ENCODE measurements at places on chromosomes 5 and 9. TPM values are rescaled to one million over a fixed set of nuclear protein-coding genes. Genes with fewer than 3 reads are reported as not detected.

DNA sequence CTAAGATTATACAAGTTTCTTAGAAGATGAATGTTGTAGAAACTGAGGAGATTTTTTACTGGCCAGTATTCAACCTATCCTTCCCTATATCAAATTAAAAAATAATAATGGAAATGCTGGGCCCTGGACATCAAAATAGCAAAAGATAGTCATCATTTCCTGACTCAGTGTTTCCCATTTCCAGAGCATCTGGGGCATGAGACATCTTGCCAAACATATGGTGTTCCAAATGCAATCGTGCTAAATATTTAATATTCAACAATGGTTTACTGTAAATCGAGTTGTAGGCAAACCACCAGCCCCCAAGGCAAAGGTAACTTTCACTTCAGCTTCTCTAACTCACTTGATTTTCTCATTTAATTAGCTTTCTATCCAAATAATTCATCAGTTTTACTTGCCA, 152.9 kb downstream of the FRMD3 start:
- no peak overlapping the region for H3K4me3 ChIP-seq
- H3K27ac ChIP-seq: no peak overlapping the region
- H3K27me3 ChIP-seq: no peaks in the 10 kb centered on the region
- no peak for DNase-seq
- no peaks in the 10 kb centered on the region for H3K36me3 ChIP-seq

DNA sequence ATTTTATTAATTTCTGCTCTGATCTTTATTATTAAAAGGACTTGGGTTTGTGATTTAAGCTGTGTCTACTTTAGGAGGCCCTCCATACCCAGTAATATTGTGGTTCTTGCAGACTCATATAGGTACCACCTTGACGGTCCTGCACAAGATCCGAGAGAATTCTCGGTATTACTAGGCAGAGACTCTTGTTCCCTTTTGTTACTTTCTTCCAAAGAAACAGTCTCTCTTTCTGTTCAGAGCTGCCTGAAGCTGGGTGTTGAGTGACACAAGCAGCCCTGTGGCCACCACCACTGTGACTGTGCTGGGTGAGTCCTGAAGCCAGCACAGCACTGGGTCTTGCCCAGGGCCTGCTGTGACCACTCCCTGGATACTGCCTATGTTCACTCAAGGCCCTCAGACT, 666.6 kb downstream of the SEMA5A start:
- H3K4me3 ChIP-seq: no peak overlapping the region
- DNase-seq: no peak
- no peak overlapping the region for H3K27ac ChIP-seq
- no peaks in the 10 kb centered on the region for H3K27me3 ChIP-seq

DNA sequence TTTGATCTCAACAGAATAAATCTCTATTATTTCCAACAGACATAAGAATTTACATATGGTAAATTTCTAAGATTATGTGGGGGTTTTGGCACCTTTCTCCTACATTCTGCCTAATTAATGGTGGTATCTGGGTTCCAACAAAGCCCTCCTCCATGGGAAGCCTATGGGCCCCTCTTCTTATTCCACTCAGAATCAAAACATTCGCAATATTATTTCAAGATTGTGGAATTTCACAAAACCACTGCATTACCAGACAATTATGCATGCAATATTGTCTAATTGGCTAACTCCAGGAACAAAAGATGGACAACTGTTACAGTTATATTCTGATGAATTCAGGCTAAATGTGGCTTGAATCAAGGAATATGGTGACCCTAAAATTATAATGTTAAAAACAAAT, 434.0 kb downstream of the NFIB start:
- no peak overlapping the region for H3K4me3 ChIP-seq
- H3K4me1 ChIP-seq: no peaks in the 10 kb centered on the region
- no peaks in the 10 kb centered on the region for H3K36me3 ChIP-seq
- no peaks in the 10 kb centered on the region for H3K27me3 ChIP-seq
- H3K27ac ChIP-seq: no peak overlapping the region

DNA sequence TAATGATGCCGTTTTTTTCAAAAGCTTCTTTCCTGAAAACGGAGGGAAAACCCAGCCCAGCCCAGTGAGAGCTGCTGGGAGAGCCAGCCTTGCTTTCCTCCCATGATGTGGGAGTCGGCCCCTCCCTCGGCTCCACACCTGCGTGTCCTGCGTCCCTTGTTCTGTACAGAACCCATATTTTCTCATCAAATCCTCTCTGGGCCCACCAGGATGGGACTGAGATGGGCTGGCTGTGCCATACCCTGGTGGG, 8.9 kb downstream of the FLT4 start:
- H3K27me3 ChIP-seq: no peaks in the 10 kb centered on the region
- no peaks in the 10 kb centered on the region for H3K36me3 ChIP-seq

Gene ADGRD2
- total RNA-seq: not detected

Gene CENPH
- 48.5 TPM for total RNA-seq

GRCh38 chr9:130276121-130276520, 10.6 kb downstream of the HMCN2 start:
- H3K27ac ChIP-seq: no peak overlapping the region
- H3K36me3 ChIP-seq: no peaks in the 10 kb centered on the region
- DNase-seq: no peak
- no peaks in the 10 kb centered on the region for H3K4me1 ChIP-seq
- peaks cover 8% of the 10 kb centered on the region for H3K27me3 ChIP-seq

DNA sequence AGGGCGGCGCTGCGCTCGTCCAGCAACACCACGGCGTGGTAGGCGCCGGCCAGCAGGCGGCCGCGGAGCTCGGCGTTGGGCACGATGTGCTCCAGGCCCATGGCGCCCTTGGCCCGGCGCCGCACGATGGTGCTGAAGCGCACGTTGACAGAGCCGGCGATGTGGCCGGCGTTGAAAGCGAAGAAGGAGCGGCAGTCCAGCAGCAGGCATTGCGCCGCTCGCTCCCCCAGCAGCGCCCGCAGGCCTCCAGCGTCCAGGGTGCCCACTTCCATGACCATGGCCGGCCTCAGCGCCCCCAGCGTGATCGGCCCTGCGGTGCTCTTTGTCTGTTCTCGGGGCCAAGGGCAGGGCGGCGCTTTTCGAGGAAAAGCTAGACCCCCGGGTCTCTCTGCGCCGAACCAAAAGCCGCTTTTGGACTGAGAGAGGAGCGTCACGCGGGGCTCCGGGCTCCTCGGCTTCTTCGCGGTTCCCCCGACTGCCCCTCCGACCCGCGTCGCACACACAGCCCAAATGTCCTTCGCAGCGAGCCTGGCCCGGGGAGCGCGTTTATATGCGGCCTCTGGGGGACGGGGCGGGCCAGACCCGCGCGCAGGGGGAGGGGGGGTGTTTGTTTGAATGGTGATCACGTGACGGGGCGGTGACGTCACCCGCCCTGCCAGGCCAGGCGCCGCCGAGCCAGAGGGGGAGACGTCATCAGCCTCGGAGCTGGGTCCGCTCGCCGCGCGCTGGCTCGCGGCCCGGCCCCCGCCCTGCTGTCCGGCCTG, at the start of gene DUSP1:
TSS of gene DUSP1 (minus strand) at position 521 of the 764 bp plus-strand sequence. CDS start at position 278, 243 bp downstream.
- H3K27ac ChIP-seq: peak within 1 kb of the TSS; percentile 99
- peak within 1 kb of the TSS; percentile 90 for H3K4me3 ChIP-seq
- H3K36me3 ChIP-seq: peaks cover 19% of the 10 kb centered on the region
- peaks cover 53% of the 10 kb centered on the region for H3K4me1 ChIP-seq

- H3K4me1 ChIP-seq: no peaks in the 10 kb centered on the region
- H3K27me3 ChIP-seq: peaks cover 23% of the 10 kb centered on the region
- H3K4me3 ChIP-seq: no peak overlapping the region
- DNase-seq: no peak
- no peaks in the 10 kb centered on the region for H3K36me3 ChIP-seq
Measured at GRCh38 chr5:149694007-149694406, 36.1 kb upstream of the PPARGC1B start.

Gene GABRA1
- total RNA-seq: not detected

- peak; percentile 41 for DNase-seq
- H3K4me1 ChIP-seq: peaks cover 34% of the 10 kb centered on the region
- peaks cover 3% of the 10 kb centered on the region for H3K27me3 ChIP-seq
- H3K36me3 ChIP-seq: peaks cover 3% of the 10 kb centered on the region
- H3K27ac ChIP-seq: peak overlapping the region; percentile 87
Measured at GRCh38 chr9:137128158-137128861, 10.6 kb upstream of the GRIN1 start.

Gene NIPSNAP3A
- total RNA-seq: 24.1 TPM

Gene ENG
- 22.9 TPM for total RNA-seq

- DNase-seq: no peak
- peaks cover 6% of the 10 kb centered on the region for H3K4me1 ChIP-seq
- peaks cover 3% of the 10 kb centered on the region for H3K36me3 ChIP-seq
- no peak overlapping the region for H3K27ac ChIP-seq
- no peak overlapping the region for H3K4me3 ChIP-seq
Measured at GRCh38 chr5:56710826-56711590, 104.3 kb upstream of the MAP3K1 start.

Gene C9orf50
- not detected for total RNA-seq

Gene HRH2
- 27.5 TPM for total RNA-seq

Gene FSTL4
- not detected for total RNA-seq

Gene MRPL50
- 9.4 TPM for total RNA-seq

DNA sequence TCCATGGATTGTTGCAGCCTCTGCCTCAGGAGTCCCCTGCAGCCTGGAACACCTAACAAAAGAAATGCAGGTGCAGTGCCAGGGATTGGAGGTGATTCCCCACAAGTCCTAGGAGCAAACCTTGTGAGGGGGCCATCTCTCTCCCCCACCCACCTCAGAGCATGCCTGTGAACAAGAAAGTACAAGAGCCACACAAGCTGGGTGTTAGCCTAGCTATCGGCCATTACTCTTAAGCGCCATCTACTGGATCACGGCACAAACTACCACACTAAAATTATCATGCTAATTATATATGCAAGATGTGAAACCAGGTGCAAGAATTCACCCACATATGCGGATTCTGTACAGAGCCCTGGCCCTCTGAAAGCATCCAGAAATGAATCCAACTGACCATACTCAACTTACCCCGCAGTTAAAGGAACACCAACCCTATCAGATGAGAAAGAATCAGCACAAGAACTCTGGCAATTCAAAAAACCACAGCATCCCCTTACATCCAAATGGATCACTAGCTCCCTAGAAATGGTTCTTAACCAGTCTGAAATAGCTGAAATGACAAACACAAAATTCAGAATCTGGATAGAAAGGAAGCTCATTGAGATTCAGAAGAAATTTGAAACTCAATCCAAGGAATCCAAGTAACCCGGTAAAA, 16.5 kb upstream of the PRSS3 start:
- peak; percentile 69 for DNase-seq
- no peaks in the 10 kb centered on the region for H3K36me3 ChIP-seq
- no peak overlapping the region for H3K4me3 ChIP-seq
- no peak overlapping the region for H3K27ac ChIP-seq
- H3K27me3 ChIP-seq: peaks cover 24% of the 10 kb centered on the region
- peaks cover 7% of the 10 kb centered on the region for H3K4me1 ChIP-seq

GRCh38 chr9:130785940-130786508, 49.0 kb upstream of the ABL1 start:
- no peak overlapping the region for H3K27ac ChIP-seq
- no peak overlapping the region for H3K4me3 ChIP-seq
- DNase-seq: no peak
- H3K36me3 ChIP-seq: peaks cover 4% of the 10 kb centered on the region

DNA sequence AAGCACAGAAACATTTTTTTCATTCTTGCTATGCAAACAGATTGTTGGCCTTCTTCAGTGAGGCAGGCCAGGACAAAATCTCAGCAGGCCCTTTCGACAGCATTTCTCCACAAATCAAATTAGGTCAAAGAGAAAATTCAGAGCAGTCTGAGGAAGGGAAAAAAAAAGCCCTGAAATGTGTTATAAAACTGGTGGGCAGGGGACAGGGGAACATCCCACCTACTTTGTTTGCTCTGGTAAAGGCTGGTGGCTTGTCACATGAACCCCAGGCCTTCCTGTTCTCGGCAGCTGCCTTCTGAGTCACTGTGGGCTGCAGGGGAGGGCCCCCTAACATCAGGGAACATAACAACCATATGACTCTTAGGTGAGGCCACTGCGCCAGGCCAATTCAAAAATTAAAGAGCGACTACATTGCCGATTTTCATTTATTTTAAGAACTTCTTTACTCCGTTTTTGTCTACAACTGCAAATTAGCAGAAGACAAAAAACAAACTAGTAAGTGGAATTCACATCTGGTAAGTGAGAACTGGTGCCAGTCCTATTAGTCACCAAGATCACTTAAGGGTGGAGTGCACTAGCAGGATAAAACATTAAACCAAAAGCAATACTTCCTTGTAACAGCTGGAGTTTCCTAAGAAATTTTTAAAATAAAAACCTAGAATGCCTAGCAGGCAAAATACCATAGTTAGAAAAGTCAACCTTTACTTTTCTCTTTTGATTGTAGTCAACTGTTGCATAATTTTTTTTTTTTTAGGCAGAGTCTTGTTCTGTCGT, 46.2 kb upstream of the DENND4C start:
- no peaks in the 10 kb centered on the region for H3K36me3 ChIP-seq
- H3K4me3 ChIP-seq: peak overlapping the region; percentile 60
- DNase-seq: peak; percentile 90
- H3K27ac ChIP-seq: peak overlapping the region; percentile 94

- H3K36me3 ChIP-seq: no peaks in the 10 kb centered on the region
- no peak overlapping the region for H3K27ac ChIP-seq
- H3K27me3 ChIP-seq: peaks cover 39% of the 10 kb centered on the region
- H3K4me1 ChIP-seq: no peaks in the 10 kb centered on the region
Measured at GRCh38 chr9:32587901-32588300, 14.9 kb upstream of the NDUFB6 start.

Gene PCDHB3
- total RNA-seq: not detected

DNA sequence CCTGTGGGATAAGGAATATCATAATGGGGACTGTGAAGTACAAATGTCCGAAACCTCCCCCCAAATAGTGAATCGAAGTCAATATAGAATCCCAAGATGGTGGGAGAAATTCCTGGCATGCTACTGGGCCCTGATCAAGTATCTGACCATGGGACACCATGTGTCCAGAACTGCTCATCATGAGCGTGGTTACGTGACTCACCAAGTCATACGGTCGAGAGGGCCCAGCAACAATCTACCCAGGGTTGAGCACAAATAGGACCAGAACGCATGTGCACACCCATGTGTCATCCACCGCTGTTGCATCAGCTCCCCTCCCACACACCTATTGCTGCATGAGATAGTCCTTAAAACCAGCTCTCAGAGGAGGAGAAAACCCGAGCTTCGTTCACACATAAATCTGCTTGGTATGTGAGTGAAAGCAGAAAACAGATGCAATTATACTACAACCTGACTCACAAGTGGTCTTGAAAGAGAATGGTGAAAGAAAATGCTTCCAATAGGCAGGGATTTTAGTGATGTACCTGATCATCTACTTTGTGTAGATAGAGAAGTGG, 353.2 kb downstream of the CWC27 start:
- H3K4me1 ChIP-seq: no peaks in the 10 kb centered on the region
- DNase-seq: no peak
- no peaks in the 10 kb centered on the region for H3K27me3 ChIP-seq
- peaks cover 4% of the 10 kb centered on the region for H3K36me3 ChIP-seq

- H3K27me3 ChIP-seq: peaks cover 17% of the 10 kb centered on the region
- peaks cover 70% of the 10 kb centered on the region for H3K4me1 ChIP-seq
- H3K4me3 ChIP-seq: peak overlapping the region; percentile 10
- H3K27ac ChIP-seq: peak overlapping the region; percentile 93
- peak; percentile 63 for DNase-seq
Measured at GRCh38 chr9:129586245-129586644, 34.7 kb downstream of the C9orf50 start.

GRCh38 chr5:152378730-152379129, 26.3 kb downstream of the NMUR2 start:
- no peak overlapping the region for H3K4me3 ChIP-seq
- no peak overlapping the region for H3K27ac ChIP-seq
- no peak for DNase-seq
- H3K4me1 ChIP-seq: no peaks in the 10 kb centered on the region

Gene CDC25C
- total RNA-seq: 18.3 TPM
